Activated naive CD4-positive, alpha-beta T cell treated with anti-CD3 and anti-CD28 coated beads, Interleukin-2, amount 50 U/mL, for 72 hours (primary cell): ENCODE measurements at places on chromosomes 2 and 18.

GRCh38 chr2:39631718-39632117 lies 34.0 kb upstream of the TMEM178A start:
- no peak for DNase-seq

- no peak for DNase-seq
These were observed 310.8 kb downstream of the ERBB4 start for GRCh38 chr2:212227755-212228154.

- no peak for DNase-seq
These were observed 19.2 kb downstream of the PPP4R3B start for GRCh38 chr2:55598056-55598795.

- DNase-seq = no peak
These were observed 844 bp upstream of the VSNL1 start for GRCh38 chr2:17539611-17540092.

GRCh38 chr18:40004246-40004645 lies 1950.8 kb upstream of the PIK3C3 start:
- no peak for DNase-seq

GRCh38 chr18:70028734-70029133 lies 81.1 kb upstream of the CD226 start:
- DNase-seq = no peak

DNA sequence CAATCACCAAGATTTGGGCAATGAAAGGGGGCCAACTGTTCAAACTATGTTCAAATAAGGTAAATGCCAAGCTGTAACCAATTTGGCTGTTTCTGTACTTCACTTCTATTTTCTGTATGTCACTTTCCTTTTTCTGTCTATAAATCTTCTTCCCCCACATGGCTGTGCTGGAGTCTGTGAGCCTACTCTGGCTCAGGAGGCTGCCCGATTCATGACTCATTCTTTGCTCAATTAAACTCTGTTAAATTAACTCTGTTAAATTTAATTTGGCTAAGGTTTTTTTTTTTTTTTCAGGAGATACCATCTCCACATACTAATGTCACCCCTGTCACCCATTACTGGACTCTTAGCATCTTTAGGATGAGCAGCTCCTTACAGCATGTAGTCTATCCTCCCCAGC lies 178.8 kb upstream of the TWIST2 start:
- no peak for DNase-seq
